ENCODE measurements at places on chromosomes 12 and 14.

- DNase-seq, result no peak
Measured at GRCh38 chr14:104600141-104600643, 4.4 kb downstream of the TMEM179 start.

DNA sequence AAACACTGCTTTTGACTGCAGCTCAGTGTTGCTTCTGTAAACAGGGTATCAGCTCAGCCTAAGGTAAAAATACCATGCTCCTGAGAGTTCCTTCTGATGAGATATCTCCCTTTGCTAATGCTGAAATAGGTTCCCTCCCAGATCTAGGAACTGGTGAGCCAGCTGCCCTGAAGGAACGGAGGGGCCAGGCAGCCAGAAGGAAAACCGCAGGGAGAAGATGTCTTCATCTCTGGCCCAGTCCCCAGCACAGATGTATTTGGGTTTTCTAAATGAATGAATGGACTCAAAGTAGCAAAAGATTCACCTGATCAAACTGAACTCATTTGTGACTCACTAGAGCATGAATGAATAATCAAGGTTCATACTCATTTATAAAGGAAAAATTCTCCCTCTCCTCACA is 247.8 kb downstream of the MSRB3 start:
- no peak for DNase-seq

- DNase-seq, result no peak
Measured at GRCh38 chr14:86299994-86300393, 770.0 kb downstream of the FLRT2 start.

GRCh38 chr12:5871741-5872140 is 73.3 kb downstream of the ANO2 start:
- DNase-seq, result no peak

DNA sequence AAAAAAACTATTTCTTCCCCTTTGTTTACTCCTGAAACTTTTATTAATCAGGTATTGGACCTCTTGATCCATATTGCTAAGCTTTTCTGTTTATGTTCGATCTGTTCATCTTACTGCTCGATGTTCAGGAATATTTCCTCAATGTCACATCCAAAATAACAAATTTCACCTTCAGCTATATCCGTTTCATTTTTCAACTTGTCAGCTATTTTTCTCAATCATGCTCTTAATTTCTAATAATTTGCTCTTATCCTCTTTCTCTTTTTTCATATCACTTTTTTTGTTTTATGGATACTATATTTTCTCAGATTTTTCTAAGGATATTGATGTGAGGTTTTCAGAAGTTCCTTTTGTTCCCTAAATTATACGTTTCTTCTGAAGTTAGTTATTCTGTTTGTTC is 29.8 kb downstream of the SLC38A4 start:
- DNase-seq, result no peak

DNA sequence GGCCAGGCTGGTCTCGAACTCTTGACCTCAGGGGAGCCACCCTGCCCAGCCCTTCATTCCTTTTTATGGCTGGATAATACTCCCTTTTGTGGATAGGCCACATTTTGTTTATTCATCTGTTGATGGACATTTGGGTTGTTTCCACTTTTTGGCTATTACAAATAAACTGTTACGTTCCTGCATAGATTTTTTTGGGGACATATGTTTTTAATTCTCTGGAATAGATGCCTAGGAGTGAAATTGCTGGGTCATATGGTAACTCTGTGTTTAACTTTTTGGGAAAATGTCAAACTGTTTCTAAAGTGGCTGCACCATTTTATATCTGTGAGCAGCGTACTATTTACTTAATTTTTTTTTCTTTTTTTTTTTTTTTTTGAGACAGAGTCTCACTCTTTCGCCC is 9.8 kb downstream of the KMT5A start:
- no peak for DNase-seq

- no peak for DNase-seq
Measured at GRCh38 chr14:80770114-80770908, 171.2 kb downstream of the CEP128 start.

DNA sequence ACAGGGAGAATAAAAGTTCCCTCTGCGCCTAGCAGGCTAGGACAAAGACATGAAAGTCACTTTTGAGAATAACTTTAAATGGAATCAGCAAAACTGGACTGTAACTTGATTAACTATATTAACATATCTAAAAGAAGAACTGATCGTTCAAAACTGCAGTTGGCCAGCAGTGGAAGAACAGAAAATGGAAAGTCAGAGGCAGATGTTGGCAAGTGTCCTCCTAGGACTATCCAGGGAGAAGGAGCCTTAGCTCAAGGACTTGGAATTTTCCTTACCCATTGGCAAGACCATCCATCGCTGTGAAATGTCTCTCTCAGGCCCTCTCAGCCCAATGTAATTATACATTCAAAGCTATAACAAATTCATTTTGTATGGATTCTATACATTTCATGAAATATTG is 419.7 kb downstream of the ATP23 start:
- no peak for DNase-seq

DNA sequence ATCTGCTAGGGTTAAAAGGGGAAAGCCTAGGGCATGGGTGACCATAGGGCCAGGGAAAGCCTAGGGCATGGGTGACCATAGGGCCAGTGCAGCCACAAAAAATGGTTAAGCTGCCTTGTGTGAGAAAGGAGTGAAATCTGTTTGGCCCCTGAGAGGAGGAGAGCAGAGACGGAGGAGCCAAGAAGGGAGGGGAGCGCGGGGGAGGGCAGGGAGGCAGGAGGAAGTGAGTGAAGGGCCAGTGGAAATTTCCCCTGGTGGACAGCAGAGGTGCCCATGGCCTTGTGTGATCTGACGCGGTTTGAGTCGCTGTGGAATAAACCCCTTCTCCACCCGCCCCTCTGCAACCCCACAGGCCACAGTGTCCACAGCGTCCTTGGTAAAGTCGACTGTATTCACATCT is 618 bp upstream of the AQP6 start:
- no peak for DNase-seq

DNA sequence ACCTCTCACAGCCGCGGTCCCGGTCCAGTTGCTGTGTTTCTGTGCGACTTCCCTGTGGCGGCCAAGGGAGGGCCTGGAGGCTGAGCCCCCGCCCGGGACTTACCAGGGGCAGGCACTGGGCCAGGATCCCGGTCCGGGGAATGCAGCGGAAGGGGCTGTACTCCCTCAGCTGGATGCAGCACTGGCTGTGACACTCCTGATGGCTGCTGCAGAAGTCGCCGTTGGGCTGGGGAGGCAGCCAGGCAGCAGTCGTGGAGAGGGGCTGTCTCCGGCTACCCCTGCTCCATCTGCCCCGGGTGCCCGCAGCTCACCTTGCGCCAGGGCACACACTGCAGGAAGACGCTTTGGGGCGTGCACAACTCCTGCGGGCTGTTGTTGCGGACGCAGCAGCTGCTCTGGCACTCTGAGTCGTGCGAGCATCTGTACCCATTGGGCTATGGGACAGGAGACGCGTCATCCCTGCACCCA is 6.2 kb downstream of the LRCOL1 start:
- DNase-seq, result no peak

DNA sequence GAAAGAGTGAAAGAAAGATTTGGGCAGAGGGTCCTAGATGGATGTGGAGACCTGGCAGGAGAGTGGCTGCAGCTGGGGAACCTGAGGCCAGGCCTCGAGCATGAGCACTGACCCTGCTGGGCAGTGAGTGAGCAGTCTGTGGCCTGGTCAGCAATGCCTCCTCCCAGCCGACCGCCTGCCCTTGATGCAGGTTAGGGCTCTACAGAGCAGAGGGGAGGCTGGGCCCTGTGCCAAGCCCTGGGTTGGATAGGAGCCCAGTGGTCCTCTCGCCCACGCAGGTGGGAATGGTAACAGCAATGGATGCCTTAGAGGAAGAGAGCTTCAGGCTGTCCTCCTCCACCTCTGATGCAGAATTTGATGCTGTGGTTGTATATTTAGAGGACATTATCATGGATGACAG is 59.8 kb downstream of the RAB35 start:
- DNase-seq, result no peak

GRCh38 chr12:102976609-102977280 is 19.3 kb downstream of the ASCL1 start:
- DNase-seq, result no peak

DNA sequence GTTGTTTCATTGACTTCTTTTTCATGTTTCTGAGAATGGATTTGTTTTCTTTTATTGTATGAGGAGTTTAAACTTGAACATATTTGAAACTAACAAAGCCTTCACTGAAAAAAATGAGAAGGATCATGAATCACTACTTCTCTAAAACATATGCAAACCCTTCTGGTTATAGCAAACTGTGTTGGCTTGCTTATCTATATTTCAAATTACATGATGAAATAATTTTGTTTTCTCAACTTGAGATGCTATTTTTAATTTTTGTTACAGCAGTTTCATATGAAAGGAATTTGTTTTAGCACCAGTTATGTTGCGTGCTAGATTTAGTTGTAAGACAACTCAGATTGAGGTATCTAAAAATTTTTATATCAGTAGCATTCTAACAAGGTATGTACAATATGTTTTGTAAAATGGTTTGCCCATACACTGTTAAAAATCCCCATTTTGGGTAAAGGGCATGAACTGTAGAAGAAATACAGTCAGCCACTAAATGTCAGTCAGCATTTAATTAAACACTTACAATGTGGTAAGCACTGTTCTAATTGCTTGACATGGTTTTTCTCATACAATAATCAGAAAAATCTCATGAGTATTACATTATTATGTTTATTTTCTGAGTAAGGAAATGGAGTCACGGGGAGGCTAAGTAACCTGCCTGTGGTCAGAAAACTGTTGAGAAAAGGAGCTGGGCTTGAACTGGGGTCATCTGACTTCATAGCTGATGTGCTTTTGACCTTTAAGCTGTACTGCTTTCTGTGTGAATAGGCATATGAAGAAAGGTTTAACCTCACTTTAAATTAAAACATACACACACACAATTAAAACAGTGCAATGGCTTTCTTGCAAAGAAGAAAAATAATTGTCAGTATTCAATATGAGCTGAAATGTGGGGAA is 105.7 kb downstream of the PLEKHA5 start:
- no peak for DNase-seq

- no peak for DNase-seq
Measured at GRCh38 chr14:55713486-55713885, 133.5 kb downstream of the KTN1 start.

DNA sequence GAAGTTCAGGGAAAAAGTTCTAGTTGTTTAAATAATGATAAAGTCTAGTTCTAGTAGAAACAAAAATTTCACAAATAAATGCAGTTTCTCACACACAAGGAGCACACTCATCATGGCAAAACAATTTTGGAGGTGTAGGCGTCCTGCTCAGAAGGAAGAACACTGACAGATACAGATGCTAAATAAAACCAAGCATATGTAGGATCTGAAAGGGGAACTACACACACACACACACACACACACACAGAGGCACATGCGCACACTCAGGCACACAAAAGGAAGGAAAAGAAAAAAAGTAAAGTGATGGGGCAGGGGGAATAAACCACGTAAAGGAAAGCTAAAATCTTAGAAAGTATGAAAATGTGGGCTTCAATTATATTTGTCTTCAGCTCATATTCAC is 117.7 kb downstream of the SOX5 start:
- no peak for DNase-seq

DNA sequence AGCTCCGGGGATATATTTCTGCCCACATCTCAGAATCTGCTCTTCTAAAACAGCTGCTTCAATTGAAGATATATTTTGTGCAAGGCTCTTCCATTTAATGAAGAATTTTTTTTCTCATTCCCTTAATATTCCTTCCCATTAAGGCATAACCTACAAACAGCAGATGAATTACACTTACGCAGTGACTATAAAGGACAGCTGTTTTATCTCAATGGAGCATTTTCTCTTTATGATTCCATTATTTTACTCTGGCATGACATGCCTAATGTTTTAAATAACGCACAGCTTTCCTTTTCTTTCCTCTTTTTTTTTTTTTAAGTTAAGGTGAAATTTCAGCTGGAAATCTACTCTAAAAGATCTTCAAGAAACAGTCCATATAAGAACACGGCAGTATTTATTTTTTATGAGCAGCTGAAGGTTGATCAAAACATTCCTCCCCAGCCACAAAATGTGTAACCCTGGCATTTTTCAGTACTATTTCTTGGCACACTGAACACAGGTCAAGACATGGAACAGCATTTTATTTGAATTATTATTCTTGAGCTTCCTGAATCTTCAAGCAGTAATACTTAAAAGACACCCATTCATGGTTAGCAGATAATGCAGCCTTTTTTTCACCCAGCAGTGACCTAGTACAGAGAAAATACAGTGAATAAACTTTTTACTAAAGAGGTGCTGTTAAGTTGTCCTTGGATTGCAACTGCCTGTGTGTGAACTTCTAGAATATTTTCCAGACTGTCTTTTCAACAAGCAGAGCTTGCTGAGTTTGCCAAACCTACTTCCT is 118.1 kb upstream of the FOXN3 start:
- DNase-seq, result no peak

GRCh38 chr14:77436042-77436441 is 12.7 kb upstream of the NOXRED1 start:
- DNase-seq, result no peak

- DNase-seq, result no peak
Measured at GRCh38 chr12:19131025-19131444, 1.5 kb downstream of the PLEKHA5 start.

GRCh38 chr12:39672976-39673375 is 53.4 kb upstream of the ABCD2 start:
- no peak for DNase-seq

DNA sequence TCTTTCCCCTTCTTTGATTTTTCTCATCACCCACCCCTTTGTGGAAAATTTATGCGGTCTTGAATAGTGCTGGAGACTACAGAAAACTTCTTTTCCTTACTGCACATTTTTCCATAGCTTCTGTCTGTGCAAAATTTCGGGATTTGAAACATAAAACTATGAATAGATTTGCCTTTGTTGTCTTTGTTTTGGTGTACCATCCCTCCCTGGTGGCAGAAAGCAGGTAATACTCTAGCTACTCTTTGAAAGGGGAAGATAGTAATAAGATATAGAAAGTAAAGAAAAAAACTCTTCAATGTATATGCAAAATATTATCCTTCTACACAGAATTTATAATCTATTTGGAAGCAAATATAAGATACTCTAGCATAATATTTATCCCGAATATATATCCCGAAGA is 79.1 kb upstream of the LMO3 start:
- DNase-seq, result no peak

GRCh38 chr12:45655743-45656142 is 73.8 kb upstream of the ARID2 start:
- no peak for DNase-seq

DNA sequence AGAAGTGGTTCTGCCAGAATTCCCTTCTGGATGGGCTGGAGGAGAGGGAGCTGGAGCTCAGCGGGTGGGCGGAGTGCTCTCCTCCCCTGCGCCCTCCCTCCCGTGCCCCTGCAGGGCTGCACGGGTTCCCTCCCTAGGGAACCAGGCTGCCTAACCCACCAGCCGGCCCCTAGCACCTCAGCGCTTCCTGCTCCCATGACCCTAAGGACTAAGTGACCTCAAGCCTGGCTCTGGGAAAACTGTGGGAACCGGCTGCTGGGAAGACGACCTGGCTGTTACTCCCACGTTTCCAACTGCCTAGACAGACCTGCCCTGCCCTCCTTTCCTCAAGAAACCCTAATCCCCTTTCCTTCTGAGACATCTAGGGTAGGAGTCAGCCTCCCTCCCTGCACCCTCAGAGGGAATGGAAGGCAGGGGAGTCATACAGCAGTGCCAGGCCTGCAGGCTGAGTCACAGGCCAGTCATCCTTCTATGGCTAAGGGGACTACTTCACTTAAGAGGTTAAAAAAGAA is 31.5 kb downstream of the SLC6A12 start:
- DNase-seq, result no peak
